ENCODE measurements at places on chromosomes 7 and 10.

GRCh38 chr10:5951721-5952407 lies 25.5 kb downstream of the IL15RA start:
- DNase-seq, result no peak

DNA sequence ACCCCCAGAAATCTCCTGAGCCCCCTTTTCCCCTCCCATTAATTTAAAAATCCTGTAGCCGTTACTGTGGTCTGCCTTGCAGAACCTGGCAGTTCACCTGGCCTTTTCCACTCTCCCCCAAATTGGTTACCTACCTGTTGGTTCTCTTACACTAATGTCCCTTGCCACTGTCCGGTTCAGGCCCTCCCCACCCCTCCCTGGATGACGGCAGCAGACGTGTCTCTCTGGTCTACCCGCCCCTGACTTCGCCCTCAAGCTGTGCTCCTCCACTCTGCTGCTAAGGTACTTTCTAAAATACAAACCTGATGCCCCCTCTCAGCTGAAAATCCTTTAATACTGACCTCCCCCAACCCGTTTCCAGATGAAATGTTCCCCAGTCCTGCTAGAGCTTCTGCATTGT lies 15.6 kb upstream of the SH3PXD2A start:
- DNase-seq, result no peak

- DNase-seq, result no peak
These were observed 52.8 kb downstream of the NRF1 start for GRCh38 chr7:129664029-129665012.

DNA sequence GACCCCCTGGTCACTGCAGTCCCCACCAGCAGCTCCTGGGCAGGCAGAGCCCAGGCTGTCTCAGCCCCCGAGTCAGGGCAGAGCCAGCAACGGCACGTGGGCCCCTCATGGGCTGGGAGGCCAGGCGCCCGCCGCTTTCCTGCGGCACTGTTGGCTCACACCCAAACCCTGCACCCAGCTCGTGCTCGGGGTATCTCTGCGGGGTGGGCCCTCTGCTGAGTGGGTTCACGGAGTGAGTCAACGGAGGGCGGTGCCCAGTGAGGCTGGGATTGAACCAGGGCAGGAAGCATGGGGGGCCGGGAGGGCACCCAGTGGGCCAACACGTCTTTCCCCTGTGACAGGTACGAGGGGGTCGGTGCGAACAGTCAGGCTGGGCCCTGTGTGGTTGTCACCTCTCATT lies 28.9 kb downstream of the ADAP1 start:
- peak; percentile 71 for DNase-seq

DNA sequence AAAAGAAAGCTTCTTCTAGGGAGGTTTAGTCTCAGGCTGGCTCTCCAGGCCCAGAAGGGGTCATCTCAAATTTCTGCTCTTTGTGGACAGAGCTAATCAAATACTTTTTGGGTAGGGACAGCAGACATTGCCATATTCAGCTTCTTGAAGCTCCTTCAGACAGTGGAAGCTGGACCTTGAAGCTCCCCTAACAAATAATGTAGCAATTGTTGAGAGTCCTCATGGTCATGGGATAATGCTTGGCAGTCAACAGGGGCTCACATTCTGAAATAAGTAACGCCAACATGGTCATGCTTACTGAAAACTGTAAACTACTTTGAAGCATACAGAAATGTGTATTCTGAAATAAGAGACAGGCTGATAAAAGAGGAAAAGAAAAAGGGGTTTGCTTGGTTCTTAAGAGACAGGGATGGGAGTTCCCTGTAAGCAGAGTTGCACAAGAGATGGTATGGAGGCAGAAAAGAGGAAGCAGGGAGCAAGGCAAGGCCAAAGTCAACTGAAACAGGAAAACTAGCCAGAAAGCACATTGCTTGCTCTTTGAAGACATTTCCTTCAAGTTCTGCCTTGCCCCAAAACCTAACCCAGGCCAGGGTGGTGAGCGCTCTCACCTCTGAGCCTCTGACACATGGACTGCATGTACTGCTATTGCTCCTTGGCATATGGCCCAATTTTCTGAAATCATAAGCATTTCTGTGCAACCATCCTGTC lies 53.1 kb upstream of the KMT2E start:
- no peak for DNase-seq

Measured in stimulated activated CD8-positive, alpha-beta memory T cell treated with anti-CD3 and anti-CD28 coated beads, Interleukin-2, amount 100 ng/mL, for 1 hour (primary cell).